CD4-positive, alpha-beta T cell treated with Interleukin-4 for 4 hours (primary cell): ENCODE measurements at places on chromosomes 16 and 17.

GRCh38 chr17:42681976-42682721 is at the start of gene CNTNAP1:
Gene CNTNAP1, plus strand, starts transcription at chr17:42682531. Its CDS starts 299 bp downstream, at chr17:42682830.
- no peak for DNase-seq

DNA sequence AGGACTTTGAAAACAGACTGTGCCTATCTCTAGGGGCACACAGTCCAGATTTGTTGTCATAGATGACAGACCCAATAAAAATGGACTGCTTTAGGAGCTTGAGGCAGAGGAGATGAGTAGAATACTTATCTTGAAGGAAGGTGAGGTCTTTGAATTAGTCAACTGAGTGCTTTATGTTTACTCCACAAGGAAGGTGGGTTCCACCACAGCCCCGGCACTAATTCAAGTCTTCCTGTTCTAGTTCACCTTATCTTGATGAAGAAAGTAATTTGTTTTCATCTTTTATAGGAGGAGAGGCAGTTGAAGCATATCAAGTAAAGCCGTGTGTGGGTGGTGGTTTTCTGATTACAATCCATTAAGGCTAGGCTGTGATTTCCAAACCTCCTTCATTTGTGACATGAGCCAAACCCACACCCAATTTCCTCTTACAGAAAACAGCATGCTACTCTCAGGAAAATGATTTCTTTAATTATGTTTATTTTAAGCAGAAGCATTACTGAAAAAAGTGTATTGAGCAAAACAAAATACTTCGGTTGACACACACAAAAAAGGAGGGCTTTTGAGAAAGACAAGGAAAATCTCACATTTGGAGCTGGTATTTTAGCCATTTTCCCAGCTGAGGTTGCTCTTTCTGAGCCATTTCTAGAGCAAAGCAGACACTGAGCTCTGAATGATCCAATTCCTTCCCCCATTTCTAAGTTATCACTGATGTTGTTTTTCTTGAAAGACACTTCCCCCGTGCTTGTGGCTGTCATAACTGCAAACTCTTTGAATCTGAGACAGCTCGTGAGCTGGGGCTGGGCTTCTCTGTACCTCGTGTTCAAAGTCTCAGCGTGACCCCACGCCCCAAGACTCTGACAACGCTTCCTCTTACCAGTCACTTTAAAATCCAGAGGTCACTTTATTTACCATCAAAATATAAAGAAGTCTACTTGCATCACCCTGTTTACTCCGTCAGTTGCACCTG is 35.4 kb downstream of the CDRT15 start:
- DNase-seq, result peak; percentile 82

GRCh38 chr16:15834502-15834901 is 22.3 kb downstream of the MYH11 start:
- DNase-seq, result no peak

DNA sequence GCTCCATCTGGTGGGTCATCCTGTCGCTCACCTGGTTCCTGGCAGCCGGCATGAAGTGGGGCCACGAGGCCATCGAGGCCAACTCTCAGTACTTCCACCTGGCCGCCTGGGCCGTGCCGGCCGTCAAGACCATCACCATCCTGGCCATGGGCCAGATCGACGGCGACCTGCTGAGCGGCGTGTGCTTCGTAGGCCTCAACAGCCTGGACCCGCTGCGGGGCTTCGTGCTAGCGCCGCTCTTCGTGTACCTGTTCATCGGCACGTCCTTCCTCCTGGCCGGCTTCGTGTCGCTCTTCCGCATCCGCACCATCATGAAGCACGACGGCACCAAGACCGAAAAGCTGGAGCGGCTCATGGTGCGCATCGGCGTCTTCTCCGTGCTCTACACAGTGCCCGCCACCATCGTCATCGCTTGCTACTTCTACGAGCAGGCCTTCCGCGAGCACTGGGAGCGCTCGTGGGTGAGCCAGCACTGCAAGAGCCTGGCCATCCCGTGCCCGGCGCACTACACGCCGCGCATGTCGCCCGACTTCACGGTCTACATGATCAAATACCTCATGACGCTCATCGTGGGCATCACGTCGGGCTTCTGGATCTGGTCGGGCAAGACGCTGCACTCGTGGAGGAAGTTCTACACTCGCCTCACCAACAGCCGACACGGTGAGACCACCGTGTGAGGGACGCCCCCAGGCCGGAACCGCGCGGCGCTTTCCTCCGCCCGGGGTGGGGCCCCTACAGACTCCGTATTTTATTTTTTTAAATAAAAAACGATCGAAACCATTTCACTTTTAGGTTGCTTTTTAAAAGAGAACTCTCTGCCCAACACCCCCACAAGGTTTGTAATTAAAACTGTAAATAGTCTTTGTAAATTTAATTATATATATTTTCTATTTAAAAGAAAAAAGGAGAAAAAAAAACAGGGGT is 1.7 kb downstream of the FZD2 start:
- no peak for DNase-seq

DNA sequence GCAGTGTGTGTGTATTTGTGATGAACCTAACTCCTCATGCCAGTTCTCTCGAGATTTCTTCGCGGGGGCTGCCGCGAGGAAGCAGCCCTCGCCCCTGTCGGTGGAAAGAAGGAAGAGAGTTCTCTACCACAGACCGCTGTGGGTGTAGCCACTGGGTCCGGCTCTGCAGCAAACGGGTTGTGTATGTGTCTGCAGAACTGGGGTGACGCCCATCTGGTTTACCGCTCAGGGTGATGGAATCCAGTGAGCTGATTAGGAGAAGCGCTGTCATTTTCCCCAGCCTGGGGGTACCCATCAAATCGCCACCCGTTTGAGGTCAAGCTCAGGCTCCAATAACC is 7.7 kb downstream of the CORO6 start:
- peak; percentile 85 for DNase-seq
